GM04503 (cell line): ENCODE measurements at places on chromosomes 4 and X.

DNA sequence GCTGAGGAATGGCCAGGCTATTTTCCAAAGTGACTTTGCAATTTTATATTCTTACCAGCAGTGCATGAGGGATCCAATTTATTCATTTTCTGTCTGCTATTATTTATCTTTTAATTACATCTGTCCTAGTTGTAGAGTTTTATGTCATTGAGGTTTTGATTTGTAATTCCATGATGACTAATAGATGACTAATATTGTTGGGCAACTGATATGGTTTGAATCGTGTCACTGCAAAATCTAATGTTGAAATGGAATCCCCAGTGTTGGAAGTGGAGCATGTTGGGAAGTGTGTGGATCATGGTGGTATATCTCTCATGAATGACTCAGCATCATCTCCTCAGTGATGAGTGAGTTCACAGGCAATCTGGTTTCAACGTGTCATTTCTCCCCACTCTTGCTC lies 201.5 kb downstream of the TBX22 start:
- no peak for DNase-seq

DNA sequence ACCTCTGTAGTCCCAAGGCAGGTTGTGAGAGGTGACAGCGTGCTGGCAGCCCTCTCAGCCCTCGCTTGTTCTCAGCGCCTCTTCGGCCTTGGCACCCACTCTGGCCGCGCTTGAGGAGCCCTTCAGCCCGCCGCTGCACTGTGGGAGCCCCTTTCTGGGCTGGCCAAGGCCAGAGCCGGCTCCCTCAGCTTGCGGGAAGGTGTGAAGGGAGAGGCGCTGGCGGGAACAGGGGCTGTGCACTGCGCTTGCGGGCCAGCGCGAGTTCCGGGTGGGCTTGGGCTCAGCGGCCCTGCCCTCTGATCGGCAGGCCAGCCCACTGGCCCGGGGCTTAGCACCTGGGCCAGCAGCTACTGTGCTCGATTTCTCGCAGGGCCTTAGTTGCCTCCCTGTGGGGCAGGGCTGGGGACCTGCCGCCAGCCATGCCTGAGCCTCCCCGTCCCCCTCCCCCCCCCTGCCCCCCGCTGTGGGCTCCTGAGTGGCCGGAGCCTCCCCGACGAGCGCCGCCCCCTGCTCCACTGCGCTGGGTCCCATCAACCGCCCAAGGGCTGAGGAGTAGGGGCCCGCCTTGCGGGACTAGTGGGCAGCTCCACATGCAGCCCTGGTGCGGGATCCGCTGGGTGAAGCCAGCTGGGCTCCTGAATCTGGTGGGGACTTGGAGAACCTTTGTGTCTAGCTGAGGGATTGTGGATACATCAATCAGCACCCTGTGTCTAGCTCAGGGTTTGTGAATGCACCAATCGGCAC lies 347.6 kb downstream of the KLHL13 start:
- DNase-seq = no peak

DNA sequence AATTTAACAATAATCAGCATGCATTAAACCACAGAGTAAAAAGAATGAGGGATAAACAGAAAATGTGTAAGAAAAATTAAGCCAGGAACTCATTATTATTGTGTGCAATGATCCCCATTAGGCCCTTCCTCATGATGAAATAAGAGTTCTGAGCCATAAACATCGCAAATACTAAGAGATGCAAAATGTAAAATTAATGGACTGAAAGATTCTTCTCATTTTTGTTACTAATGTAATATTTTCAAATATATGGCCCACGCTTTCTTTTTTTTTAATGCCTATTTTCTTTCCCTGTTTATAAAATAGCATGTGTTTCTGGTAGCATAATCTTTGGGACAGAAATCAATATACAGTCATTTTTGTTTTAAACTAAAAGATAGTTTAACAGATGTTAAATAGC lies 281.0 kb downstream of the PDGFC start:
- no peak for DNase-seq

- no peak for DNase-seq
Measured at GRCh38 chr4:88308587-88308986, 24.2 kb upstream of the PPM1K start.

DNA sequence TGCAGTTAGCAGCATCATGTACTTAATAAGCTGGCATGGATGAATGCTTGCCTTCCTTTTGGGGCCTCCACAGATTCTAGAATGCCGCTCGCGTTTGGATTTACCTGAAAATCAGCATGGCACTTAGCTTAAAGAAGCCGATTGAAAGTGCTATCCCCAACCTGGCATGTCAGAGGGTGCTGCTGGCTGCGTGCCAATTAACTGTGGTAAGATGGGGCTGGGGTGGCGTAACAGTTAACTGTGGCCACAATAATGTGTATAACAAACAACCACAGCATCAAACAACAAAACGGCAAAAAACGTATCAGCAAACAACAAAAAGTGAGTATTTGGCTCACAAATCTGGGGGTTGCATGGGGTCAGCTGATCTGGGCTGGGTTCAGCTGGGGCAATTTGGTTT lies 70.5 kb downstream of the CBLL2 start:
- no peak for DNase-seq

DNA sequence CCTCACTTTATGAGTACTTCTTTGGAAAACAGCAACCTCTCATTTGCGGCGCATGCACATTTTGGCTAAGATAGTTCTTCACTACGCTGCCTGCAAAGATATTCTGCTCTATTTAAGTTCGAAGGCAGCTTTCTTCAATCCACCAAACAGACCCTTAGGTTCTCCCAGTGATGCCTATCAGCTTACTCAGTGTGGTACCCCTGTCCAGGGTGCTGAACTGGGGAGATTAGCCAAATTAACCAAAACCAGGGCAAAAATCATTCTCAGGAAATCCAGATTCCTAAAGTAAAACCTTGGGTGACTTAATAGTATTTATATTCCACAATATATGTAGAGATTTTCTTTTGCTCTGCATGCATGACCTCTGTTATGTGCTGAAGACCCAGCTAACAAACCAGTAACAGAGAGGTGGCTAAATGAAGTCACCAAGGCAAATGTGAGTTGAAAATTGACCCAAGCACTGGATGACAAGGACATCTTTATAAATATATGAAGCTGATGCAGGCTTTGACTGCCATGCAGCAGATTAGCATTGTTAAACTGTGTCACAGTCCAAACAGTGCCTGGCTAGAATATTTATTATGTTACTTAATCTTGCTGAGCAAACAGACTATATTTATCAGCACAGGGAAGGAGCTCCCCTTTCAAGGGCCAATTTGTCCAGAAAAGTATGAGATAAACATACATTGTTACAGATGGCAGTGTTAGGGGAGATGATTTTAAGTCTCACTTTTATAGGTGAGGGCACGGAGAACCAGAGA lies 418.2 kb downstream of the STIM2 start:
- DNase-seq = no peak

GRCh38 chrX:77450415-77450814 lies 3.2 kb downstream of the FGF16 start:
- no peak for DNase-seq

DNA sequence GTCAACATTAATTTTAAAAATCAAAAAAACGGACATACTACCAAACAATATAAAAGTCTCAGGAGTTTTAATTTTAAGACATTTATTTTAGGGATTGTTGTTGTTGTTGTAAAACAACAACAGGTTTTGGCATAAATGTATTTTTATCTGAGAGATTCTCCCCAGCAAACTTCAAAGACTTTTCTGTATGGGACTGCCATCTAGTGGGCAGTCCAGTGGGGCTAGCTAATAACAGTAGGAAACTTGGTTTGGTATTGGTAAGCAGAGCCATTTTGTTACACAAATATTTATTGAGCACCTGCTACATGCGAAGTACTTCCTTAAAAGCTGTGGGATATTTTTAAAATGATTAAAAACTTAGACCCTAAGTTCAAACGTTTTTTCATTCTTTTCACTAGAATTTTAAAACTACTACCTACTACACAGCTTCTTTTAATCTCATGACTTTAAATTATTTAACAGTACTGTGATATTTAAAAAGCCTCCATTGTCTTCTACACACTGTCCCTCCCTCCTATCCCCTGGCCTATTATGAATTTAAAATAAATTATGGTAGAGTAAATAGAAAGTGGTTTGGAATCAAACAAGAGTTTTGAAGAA lies 1028.4 kb upstream of the INTU start:
- DNase-seq = no peak

DNA sequence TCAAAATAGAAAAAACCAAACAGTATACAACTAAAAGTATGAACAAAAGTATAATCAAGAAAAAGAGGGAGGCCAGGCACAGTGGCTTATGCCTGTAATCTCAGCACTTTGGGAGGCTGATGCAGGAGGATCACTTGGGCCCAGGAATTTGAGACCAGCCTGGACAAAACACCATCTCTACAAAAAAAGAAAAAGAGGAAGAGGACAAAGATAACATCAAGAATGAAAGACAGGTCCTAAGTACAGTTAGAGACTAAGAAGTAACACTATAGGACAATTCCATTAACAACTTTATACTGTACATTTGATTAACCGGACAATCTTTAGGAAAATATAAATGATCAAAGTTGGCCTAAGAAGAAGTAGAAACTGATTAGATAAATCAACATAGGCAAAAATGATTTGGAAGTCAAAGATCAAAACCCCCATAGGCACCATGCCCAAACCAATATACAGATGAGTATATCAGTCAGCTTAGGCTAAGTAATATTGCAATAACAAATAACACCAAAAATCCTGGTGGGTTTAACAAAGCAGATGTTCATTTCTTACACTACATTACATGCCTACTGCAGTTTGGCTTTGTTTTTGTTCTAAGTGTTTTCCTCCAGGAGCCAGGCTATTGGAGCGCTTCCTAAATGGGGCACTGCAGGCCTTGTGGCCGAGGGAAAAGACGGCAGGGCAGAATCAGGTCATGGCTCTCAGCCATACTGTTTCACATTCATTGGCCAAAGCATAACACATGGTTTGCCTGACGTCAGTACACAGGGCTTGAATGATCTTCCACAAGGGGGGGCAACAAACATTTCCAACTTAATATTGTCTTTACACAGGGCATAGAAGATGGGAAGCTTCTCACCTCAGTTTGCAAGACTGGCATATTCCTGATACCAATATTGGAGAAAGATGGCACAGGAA lies 42.2 kb upstream of the HGFAC start:
- DNase-seq = no peak

GRCh38 chr4:72205298-72205697 lies 173.5 kb downstream of the NPFFR2 start:
- no peak for DNase-seq

DNA sequence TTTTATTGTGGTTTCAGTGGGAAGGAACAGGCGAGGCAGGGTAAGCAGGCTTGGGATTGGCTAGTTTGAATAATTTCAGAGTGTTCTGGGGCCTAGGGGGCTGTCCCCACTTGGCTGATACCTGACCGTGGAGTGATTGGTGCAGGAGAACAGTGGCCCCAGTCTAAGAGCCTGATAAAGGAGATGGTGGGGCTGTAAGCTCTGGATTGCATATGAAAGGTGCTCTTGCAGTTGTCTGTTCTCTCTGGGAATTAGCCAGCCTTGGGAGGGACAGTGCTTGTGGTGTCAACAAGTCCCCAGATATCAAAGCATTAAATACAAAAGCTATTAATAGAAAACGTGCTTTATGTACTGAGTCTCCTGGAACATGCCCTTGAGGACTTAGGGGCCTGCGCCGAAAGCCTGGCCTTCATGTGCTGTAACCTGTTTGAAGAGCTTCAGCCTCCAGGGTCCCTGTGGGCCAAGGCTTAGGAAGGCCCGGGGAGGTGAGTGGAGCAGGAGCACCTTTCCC lies 30.4 kb upstream of the CLTRN start:
- no peak for DNase-seq

GRCh38 chr4:153142700-153143438 lies 61.4 kb upstream of the TRIM2 start:
- no peak for DNase-seq

GRCh38 chr4:140213749-140214148 lies 59.8 kb upstream of the MAML3 start:
- DNase-seq = no peak

DNA sequence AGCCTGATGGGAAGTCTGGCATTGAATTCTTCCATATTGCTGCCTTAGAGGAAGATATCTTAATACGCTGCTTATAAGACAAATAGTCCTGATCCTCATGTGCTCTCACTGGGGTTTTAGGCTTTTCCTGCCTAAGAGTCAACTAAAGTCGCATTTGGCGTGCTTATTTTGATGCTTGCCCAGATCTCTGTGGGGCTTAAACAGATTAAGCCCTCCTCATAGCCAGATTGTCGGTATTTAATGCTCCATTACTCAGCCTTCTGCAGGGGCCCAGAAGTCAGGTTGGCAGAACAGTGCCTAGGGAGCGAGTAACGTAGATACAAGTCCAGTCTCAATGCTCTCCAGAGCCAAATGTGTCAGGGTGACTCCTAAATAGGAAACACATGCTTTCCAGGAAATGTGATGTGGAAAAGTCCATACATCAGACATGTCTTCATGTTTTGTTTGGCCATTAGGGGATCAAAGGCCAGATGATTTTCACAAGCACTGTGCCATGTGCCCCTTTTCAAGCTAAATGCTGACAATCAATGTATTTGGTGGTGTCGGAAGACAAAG lies 262.8 kb downstream of the PRDM5 start:
- DNase-seq = no peak

DNA sequence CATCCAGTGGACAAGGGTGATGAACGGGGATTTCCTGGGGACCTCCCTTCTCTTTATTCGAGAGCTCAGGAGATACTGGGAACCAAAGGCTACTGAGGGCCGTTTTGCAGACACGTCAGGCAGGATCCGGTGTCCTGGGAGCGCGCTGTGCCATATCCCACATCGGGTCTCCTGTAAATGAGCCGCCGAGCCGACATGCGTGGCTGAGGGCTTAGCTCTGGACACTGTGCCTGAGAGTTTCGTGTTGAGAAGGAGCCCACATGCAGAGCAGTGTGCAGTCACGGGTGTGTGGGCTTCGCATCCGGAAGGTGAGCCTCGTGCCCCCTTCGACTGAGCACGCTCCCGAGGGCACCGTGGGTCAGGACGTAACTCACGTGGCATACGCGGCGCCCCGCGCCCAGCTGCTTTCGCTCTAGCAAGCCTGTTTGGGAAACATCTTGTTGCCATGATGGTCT lies 28.5 kb upstream of the HGFAC start:
- DNase-seq = no peak

- DNase-seq = no peak
Measured at GRCh38 chrX:14875624-14876023, 2.4 kb downstream of the MOSPD2 start.

DNA sequence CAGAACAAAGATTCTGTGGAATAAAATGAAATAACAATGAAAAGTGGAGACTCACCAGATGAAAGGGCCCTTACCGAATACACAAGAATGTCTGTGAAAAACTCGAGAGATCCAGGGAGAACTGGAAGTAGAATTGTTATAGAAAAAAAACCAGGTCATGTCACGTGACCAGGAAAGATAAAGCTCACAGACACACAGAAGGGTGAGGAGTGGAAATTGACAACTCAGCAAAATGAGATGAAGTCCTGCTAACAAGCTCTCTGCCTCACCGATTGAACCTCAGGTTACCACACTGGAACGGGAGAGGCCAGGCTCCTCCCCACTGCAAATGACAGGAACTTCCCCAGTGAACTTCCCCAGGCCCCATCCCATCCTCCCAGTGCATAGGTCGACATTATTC lies 1618.0 kb upstream of the PCDH10 start:
- DNase-seq = no peak
